MG63 (cell line): ENCODE measurements at places on chromosomes 16 and 17. TPM values are rescaled to one million over a fixed set of nuclear protein-coding genes. Genes with fewer than 3 reads are reported as not detected.

GRCh38 chr17:42212382-42212781, 18.1 kb upstream of the GHDC start:
- DNase-seq, result no peak

GRCh38 chr17:18866866-18867813, 9.2 kb downstream of the PRPSAP2 start:
- no peak for DNase-seq

GRCh38 chr16:87076331-87076949, 240.8 kb downstream of the C16orf95 start:
- no peak for DNase-seq

DNA sequence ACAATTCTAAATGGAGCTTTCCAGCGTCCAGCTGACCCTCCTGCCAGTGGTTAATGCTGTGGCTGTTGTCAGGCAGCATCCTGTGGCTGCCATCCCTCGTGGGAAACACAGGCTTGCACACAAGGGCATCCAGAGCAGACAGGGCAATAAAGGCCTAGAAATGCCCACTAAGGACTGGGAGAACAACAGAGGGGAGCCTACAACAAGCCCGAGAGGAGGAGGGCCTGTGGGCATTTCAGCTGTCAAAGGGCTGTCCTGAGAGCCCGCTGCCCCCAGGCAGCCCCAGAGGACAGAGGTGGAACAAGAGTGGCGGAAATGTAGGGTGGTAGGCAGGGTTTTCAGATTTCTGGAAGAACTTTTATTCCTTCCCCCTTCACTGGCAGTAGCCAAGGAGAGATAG, 81.1 kb downstream of the TNRC6C start:
- no peak for DNase-seq

GRCh38 chr17:41483991-41484826, 3.3 kb upstream of the KRT35 start:
- DNase-seq, result no peak

GRCh38 chr17:40026816-40027613, 11.8 kb downstream of the CSF3 start:
- DNase-seq, result peak; percentile 71

GRCh38 chr16:30875871-30876801, 17.7 kb downstream of the BCL7C start:
- no peak for DNase-seq

GRCh38 chr16:88606148-88606757, 32.1 kb upstream of the IL17C start:
- DNase-seq, result no peak

DNA sequence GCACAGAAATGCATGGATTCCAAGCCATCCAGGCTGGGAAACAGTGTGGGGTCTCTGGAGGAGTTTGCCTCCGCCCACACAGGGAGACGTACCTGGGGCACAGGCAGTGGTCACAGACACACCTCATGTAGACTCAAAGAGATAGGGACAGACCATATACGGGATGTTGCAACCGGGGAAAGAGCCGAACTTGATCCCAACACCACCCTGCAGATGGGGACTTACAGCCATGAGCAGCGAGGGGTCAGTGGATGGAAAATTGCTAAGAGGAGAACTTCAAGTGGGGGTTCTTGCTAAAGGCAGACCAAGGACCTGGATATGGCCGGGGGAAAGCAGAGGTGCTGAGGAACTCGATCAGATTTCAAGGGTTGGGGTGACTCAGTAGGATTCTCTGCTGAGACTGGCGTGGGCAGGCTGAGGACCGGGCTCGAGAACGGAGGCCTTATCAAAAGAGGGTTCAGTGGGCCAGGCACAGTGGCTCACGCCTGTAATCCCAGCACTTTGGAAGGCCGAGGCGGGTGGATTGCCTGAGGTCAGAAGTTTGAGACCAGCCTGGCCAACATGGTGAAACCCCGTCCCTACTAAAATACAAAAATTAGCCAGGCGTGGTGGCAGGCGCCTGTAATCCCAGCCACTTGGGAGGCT, 12.0 kb upstream of the DNAH17 start:
- DNase-seq, result no peak

GRCh38 chr16:82993926-82994325, 367.2 kb downstream of the CDH13 start:
- no peak for DNase-seq

RRAD gene
- 1.6 and 10.4 TPM in 2 replicates for total RNA-seq

RAB11FIP3 gene
- 33.1 and 42.8 TPM in 2 replicates for total RNA-seq

HAS3 gene
- 65.0 and 71.9 TPM in 2 replicates for total RNA-seq
